ENCODE measurements at places on chromosomes 1 and 21.

- DNase-seq, result no peak
Observed at GRCh38 chr1:206465951-206466350, 4.3 kb upstream of the IKBKE start.

DNA sequence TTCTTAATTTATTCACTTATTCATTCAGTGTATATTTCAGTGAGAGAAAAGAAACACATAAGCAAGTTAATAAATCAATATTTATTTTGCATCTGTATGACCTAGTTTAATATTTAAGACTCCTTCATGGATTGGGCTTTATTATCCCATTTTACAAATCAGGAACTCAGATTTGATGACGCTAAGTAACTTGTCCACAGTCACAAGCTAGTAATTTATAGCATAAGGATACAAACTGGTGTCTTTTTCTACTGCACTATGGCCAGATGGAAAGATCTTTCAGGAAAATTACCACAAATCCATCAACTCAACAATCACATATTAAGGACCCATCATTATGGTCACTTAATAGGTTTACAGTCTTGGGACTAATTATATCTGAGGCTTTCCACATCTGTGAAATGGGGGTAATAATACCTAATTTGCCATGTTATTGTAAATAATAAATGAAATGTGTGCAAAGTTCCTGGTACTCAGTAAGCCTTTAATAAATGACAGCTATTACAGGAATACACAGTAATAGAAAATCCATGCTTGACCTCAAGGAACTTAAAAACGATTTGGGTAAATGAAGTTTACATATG lies 13.3 kb downstream of the CDKN2C start:
- DNase-seq, result no peak

DNA sequence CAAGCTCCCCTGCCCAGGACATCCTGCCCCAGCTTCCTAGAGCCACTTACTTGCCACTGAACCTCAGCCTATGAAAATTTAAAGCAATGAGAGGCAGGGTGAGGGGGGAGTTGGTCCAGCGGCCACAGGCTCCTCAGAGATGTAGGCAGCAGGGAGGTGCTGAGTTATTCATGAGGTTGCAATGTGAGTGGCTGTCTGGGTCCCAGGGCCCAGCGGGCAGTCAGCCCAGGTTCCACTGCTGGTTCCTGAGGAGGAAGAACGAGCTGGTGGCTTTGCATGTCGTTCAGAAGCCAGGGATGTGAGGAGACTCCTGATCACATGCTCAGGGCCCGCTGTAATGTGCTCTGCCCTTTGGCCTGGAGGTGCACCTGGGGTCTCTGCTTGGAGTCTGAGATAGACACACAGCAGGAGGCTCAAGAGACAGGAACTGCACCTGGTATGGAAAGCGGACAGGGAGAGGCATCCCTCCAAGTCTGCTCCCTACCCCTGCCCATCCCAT lies at the start of gene KNCN:
Gene KNCN (minus strand): TSS at position 51 of the 499 bp plus-strand sequence. CDS start 432 bp downstream, outside the sequence.
- DNase-seq, result no peak

- no peak for DNase-seq
Observed at GRCh38 chr21:32256873-32257620, 21.8 kb downstream of the MIS18A start.

GRCh38 chr1:181456551-181456950 lies 26.8 kb upstream of the CACNA1E start:
- DNase-seq, result no peak

DNA sequence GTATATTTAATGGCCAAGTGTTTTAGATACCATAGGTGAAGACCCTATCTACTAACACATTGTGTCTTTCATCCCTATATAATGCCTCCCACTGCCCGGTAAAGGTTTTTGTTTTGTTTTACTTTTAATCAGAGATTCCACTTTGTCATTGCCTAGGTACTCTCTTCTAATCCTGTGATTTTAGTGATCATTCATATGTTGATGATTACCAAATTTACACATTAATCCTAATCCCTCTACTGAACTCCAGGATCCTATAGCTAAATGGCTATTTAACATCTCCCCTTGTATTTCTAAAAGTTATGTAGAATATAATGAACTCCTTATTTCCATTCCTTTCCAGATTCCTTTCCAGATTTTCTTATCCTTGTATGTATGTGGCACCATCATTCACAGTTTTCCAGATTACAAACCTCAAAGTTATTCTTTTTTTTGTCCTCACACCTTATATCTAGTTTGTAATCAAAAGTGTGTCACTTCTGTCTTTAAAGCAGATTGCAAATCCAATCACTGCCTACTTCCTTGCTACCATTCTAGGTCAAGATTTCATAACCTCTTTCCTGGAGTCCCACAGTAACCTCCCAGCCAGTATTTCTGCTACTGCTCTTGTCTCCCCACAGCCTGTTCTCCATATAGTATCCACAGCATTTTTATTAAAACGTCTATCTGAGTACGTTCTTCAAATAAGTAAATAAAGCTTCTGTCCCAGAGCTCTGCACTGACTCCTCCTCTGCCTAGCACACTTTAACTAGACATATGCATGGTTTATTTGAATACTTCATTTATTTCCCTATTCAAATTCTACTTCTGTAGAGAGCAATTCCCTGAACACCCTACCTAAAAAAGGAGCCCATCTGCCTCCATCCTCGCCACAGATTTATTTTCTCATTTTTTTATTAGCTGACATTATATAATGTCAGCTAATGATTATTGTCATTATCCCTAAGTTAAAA lies 157.8 kb downstream of the KCNT2 start:
- no peak for DNase-seq

DNA sequence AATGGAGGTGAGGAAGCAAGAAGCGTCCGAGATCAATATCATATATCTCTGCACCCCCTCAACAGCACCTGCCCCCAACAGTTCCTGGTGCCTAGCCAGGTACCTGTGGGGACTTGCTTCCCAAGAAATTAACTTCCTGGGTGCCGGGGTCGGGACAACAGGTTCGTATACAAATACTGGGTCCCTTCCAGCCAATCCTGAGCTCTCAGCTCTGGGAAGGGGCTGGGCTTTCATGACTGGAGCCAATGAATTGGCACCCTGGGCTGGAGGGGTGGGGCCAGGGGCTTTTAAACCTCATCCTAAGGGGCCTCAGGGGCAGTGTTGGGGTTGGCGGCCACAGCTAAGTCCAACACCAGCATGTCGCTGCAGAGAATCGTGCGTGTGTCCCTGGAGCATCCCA lies at the start of gene PADI3:
Gene PADI3 (plus strand): TSS at position 318 of the 400 bp plus-strand sequence. CDS start 40 bp downstream, at position 358.
- no peak for DNase-seq

DNA sequence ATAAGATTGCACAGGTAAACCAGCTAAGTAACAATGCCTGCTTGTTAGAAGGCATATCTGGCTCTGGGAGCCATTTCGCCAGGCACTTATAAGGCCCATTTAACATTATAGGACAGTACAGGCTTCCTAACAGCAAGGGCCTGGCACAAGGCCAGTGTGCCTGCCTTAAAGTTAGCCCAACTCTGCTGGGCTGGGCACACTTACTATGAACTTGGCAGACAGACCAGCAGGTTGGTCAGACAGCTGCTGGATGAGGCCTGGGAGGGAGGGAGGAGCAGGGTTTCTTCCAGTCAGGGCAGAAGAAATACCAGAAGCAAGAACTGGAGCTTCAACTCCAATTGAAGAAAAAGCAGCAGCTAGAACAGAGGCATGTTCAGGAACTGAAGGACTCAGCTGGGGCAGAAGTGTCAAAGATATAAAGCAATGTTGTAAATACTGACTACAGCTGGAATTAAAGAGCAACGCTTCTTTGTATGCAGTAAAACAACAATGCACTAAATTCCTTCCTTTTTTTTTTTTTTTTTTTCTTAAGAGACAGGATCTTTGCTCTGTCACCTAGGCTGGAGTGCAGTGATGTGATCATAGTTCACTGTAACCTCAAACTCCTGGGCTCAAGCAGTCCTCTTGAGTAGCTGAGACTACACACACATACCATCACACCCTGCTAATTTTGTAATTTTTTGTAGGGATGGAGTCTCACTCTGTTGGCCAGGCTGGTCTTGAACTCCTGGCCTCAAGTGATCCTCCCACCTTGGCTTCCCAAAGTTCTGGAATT lies 4.9 kb downstream of the CACHD1 start:
- DNase-seq, result no peak

- no peak for DNase-seq
Observed at GRCh38 chr1:94872771-94873495, 52.8 kb downstream of the SLC44A3 start.

- DNase-seq, result no peak
Observed at GRCh38 chr1:16367968-16368890, 1.2 kb downstream of the SZRD1 start.

DNA sequence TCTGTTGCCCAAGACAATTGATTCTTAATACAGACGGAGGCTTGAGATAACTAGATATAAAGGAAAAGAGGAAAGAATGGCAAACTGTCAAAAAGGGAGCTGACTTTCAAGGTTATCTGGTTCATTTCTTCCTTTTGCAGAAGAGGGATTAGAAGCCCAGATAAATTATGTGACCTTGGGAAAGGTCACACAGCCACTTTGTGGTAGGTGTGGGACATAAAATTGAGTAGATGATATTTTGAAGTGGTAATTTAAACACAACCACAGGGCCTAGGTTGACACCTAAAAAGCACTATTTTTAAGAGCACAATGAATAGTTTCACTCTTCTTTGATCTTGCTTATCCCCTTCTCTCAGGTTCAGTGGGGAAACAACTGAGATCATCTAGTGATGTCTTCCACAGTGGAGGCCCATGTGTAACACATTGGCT lies 16.9 kb upstream of the KIAA0040 start:
- DNase-seq, result no peak

DNA sequence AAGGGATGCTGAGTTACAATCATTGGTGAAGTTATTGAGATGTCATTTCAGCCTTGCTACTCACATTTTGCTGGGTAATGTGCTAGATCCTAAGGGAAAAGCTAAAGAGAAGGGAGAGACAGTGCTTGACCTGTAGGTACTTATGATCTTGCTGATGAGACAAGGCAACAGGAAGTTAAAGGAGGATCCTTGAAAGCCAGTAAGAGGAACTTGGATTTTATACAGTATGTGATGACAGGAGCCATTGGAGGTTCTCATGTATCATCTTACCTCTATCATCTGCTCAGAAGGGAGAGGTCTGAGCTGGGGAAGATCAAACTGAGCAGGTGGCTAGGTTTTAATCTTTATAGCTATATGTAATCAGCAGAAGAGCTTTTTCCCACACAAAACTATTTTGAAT lies 6.3 kb downstream of the APOBEC4 start:
- no peak for DNase-seq

DNA sequence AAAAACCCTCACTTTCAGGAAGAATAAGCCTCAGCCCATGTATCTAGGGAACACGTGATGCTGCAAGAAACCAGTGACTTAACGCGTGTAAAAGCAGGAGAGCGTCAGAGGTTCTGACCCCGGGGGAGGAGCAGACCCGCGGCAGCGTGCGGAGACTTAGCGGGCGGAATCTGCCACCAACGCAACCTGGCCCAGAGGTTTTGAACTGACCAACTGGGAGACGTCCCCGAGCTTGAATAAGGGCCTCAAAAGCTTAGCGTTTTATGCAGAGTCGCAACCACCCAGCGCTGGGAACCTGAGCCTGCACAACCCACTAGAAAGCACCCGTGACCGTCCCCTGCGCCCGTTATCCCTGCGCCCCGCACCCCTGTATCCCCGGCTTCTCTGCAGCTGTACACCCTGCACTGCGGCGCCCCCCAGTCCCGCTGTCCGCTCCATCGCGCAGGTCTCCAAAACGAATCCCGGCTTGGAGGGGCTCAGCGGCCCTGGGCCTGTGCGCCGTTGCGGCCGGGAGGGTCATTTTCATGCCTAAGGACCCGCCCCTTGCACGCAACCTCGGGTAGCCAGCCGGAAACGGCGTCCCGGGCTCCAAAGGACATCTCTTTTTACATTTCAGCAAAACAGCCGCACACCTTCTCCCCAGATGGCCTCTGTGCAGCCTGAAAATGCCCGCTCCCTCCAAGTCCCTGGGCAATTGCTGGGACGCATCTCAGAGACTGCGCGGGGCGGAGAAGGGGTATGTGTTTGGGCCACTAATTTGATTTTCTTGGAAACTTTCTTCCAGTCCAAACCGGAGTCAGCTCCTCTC lies 29.4 kb upstream of the TRIM17 start:
- DNase-seq, result no peak

DNA sequence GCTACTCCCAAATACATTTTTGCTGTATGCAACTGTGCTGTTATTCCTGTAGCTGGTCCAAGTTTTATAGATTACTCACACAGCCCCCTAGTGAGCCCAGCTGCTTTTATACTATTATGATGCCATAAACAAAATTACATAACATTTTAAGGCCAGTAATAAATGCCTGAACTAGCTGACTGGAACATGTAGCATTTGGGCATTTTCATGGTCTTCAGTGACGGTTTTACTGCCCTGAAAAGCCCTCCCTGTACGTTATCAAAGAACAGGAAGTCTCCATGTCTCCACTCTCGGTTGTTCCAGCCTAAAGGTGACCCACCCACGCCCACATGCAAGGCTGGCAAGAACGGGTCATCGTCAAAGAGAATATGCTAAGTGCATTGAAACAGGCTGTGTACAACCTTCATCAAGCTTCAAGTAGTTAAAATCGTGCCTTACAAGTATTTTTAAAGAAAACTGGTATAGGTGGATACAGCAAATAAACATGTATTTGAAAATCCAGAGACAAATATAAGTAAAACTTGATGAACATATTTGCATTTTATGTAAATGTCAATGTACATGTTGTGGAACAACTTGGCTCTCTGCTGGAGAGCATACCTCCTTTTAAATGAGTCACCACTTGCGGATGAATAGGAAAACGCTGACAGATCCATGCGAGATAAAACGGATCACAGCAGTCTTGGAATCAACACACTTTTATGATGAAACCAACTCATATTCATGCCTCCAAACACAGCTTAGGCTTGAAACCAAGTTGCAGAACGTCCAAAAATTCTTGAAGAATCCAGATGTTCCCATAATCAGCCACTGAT lies 520.5 kb downstream of the SMYD3 start:
- DNase-seq, result no peak

GRCh38 chr1:82062206-82062605 lies 261.5 kb downstream of the ADGRL2 start:
- DNase-seq, result no peak

DNA sequence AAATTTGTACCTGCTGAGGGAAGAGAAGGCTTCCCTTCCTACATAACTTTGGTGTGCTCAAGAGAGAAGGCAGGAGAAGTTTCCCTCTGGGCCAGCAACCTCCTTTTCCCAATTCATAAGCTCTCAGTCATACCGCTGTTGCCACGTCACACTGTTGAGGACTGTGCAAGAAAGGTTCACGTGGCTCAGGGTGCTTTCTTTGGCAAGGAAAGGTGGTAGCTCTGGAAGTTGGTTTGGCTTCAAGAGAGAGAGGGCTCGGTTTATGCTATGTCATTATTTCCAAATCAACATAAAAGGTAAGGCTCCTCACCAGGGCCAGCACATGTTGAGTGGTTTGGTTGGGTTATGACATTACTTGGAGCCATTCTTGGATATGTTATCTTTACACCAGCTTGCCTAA lies 77.3 kb downstream of the TNFSF18 start:
- no peak for DNase-seq

All from omental fat pad (tissue), 4 donors.